ENCODE measurements at places on chromosomes 4 and X.

- DNase-seq = no peak
Observed at GRCh38 chr4:116005037-116005805, 891.8 kb upstream of the NDST4 start.

- no peak for DNase-seq
Observed at GRCh38 chr4:119093042-119093827, 42.4 kb upstream of the MYOZ2 start.

- no peak for DNase-seq
Observed at GRCh38 chrX:8037593-8038348, 110.6 kb upstream of the PNPLA4 start.

DNA sequence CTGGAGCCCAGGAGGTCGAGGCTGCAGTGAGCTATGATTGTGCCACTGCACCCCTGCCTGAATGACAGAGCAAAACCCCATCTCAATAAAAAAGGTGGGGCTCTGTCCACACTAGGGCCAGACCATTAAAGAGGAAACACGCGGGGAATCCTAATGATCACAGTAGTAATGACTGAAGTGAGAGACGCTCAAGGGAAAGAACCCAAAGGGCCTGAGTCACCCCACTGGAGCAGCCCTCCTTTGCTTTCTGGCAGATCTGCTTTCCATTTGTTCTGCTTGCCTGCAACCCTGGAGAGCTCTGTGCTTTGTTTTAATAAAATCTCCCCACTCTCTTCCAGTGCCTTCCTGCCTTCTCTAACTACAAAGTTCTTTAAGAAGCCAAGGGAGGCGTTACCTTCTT, 5.0 kb downstream of the TFDP3 start:
- DNase-seq = no peak

DNA sequence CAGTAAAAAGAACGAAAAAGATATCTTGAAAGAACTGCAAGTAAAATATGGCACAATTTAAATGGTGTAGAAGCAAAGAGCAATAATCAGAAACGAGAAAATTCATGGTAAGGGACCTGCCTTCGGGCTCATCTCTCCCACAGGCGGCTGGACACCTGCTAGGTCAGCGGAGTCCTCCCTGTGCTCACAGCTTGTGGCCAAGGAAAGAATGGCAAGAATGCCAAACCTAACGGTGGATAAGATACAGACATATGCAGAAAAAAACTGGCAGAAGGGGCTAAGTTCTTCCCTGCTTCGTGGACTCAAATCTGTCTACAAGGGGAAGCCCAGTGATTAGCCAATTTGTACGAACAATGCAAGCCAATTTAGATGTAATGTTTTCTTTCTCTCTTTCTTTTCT, 152.1 kb upstream of the VCX start:
- no peak for DNase-seq

GRCh38 chr4:8192748-8193738, 6.0 kb upstream of the SH3TC1 start:
- DNase-seq = no peak

DNA sequence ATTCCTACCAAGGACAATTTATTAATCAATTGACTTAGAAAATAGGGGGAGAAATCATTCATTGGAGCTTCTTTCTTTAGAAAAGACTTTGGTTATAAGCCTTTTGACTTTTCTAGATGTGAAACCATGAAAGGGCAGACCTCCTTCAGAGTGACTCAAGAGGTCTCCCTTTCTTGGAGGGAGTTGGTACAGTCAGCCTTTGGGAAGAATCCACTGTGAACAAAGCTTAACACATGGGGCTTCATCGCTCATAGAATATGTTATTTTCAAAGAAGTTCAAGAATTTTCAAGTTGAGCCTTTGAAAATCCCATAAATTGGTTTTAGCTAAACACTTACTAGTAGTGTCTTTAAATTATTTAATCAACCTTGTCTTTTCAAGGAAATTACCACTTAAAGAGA, 28.0 kb downstream of the RIPPLY1 start:
- no peak for DNase-seq

DNA sequence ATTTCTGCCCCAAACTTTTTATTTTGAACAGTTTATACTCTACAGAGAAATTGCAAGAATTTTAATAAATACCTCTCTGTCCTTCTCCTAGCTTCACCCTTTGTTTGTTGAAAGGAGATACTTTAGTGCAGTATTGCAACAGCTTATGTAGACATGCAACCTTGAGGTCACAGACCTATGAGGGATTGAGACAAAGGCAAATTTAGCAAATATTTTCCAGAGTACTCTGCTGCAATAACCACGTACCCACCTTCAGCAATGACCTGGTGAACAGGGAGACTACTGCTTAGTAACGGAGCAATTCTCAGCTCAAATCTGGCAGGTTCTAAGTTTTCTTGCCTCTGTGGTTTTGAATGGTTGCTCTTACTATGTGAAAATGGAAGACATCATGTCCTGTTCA, 13.2 kb downstream of the FGA start:
- no peak for DNase-seq

DNA sequence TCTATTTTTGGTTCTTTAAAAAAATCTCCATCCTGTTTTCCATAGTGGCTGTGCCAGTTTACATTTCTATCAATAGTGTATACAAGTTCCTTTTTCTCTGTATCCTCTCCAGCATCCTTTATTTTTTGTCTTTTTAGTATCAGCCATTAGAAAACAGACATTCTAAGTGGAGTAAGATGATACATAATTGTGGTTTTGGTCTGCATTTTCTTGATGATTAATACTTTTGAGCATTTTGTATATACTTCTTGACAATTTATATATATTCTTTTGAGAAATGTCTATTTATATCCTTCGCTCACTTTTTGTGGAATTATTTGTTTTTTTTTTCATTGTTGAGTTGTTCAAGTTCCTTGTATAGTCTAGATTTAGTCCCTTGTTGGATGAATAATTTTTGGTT, 382.2 kb upstream of the SPOCK3 start:
- no peak for DNase-seq

DNA sequence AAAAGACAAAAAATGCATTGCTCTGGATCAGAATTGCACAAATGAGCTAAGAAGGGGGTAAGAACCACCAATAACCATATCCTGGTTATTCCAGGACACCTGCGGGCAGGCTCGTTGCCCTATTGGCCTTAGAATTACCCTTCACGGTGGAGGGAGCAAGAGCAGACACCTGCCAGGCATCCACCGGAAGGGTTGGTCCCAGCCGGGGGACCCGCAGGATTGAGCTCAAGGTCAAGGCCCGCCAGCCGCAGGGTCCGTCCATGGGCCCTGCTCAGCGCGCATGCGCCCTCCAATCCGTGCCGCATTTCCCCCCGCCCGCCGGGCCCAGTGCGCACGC, 575 bp downstream of the SLC25A6 start:
- peak; percentile 92 for DNase-seq

- DNase-seq = no peak
Observed at GRCh38 chr4:150501983-150502382, 80.0 kb upstream of the MAB21L2 start.

- no peak for DNase-seq
Observed at GRCh38 chr4:113958766-113959538, 20.5 kb downstream of the ARSJ start.

- no peak for DNase-seq
Observed at GRCh38 chr4:165592386-165592785, 213.6 kb downstream of the CPE start.

- DNase-seq = no peak
Observed at GRCh38 chrX:22246620-22247019, 26.1 kb upstream of the CBLL2 start.

GRCh38 chr4:8559524-8560264, 20.5 kb upstream of the GPR78 start:
- DNase-seq = no peak

GRCh38 chr4:145679991-145680455, at the start of gene C4orf51:
Gene C4orf51, plus strand, starts transcription at chr4:145680146. Its CDS starts 58 bp downstream, at chr4:145680204.
- DNase-seq = no peak

DNA sequence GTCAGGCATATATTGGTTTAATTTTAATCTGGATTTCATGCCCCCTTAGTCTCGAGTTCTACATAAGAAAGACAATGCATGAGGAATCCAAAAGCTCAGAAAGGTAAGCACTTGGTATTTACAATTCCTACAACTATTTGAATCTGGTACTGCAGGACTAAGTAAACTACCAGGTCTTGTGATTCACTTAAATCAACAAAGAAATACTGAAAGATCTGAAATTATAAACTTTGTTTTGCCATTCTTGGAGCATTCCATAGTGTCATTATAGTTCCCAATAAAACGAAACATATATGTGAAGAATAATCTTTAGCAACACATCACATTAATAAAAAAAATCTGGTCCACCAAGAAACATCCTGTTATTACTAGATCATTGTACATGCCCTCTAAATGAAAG, 482.3 kb downstream of the ANKRD50 start:
- DNase-seq = no peak

- DNase-seq = no peak
Observed at GRCh38 chr4:19615086-19615689, 636.5 kb upstream of the SLIT2 start.

GRCh38 chr4:158094413-158095134, 78.3 kb downstream of the GASK1B start:
- DNase-seq = no peak

DNA sequence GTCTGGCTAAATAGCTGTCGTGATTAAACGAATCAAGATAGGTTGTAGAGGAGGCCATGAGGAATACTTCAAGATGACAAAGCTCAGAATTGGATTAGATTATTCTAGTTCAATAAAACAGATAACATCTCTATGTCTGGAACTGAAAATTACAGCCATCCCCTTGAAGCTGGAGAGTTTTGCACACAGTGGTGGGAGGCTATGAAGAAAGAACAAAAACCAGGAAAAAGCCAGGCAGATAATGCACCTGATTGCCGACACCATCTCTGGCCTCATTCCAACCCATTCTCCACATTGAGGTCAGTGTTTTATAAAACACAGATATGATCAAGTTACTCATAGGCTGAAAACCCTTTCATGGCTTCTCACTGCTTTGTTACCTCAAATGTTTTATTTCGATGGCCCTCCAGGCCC, 188.3 kb downstream of the RASL11B start:
- DNase-seq = no peak

DNA sequence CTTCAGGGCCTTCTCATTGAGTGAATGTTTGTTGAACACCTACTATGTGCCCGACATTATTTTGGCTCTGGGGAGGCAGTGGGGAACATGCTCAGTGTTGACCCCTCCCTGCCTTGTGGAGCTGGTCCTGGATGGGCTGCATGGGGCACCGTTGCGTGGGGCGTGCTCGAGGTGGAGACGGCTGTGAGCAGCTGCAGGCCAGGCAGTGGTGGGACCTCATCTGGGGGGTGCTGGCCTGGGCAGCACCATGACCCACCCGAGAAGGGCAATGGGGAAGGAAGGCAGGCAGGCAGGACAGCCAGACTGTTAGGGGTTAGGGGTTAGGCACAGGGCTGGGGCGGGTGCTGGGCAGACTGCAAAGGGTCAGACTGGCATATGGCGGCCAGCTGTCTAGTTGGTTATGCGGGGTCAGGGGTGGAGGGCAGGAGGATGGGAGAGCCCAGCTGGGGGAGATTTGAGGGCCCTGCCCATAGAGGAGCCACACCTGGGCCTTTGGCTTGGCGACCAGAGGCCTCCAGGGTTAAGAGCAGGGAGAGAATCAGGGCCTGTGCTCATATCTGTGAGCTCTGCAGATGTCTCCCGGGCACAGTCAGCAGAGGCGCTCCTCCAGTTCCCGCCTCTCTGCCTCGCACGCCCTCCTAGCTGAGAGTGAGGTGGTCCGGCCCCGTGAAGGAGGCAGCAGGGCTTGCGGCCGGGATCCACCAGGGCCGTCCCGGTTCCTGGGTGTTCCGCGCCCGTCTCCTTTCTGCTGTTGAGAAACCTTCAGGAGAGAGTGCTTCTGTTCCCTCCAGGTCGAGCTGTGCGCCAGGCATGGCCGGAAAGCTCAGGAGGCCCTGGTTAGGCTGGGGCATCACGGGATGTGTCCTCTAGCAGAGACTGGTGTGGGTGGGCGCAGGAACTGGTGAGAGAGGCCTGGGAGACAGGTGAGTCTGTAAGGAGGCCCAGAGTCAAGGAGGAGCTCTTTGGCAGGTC, 73.3 kb downstream of the RGS12 start:
- DNase-seq = no peak

GRCh38 chrX:140500441-140500840, 4.4 kb downstream of the SOX3 start:
- DNase-seq = no peak

DNA sequence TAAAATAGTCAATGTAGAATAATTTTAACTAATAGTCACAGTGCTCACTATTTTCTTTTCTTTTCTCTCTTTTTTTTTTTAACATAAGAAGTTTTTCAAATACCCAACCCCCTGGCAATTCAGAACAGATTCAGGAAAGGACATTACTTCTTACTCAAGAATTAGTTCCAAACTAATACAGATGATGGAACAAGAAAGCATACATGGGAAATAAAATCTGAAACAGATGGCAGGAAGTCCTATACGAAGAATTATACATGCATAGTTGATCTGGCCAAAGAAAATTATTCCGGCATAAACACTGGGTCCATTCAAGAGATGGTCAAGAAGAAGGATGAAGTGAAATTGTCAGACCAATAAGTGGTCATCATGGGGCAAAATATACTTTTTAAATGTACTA, 614.4 kb upstream of the INTU start:
- no peak for DNase-seq

DNA sequence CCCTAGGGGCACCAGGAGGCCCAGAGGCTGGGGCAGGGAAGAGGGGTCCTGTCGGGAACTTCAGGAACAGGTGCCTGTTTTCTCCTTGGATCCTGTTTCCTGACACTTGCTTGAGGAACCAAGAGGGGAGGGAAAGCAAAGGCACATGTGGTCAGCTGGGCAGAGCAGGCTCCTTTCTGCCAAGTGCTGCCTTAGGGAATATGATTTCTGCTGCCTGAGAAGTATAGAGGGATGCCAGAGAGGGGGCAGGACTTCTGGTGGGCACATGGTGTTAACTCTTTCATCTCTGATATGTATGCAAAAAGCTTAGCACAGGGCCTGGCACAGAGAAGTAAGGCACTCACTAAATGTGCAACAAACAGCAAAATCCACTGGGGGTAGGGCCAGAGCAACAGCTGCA, 51.2 kb upstream of the PJA1 start:
- DNase-seq = no peak

GRCh38 chr4:82394896-82395295, 21.1 kb upstream of the HNRNPD start:
- DNase-seq = no peak

GRCh38 chr4:185671496-185671895, 136.2 kb upstream of the PDLIM3 start:
- no peak for DNase-seq

GRCh38 chr4:140704392-140704960, 51.7 kb downstream of the TBC1D9 start:
- DNase-seq = no peak

GRCh38 chr4:177304094-177304493, 5.6 kb upstream of the NEIL3 start:
- DNase-seq = no peak

GRCh38 chr4:31089815-31090214, 369.6 kb downstream of the PCDH7 start:
- no peak for DNase-seq

DNA sequence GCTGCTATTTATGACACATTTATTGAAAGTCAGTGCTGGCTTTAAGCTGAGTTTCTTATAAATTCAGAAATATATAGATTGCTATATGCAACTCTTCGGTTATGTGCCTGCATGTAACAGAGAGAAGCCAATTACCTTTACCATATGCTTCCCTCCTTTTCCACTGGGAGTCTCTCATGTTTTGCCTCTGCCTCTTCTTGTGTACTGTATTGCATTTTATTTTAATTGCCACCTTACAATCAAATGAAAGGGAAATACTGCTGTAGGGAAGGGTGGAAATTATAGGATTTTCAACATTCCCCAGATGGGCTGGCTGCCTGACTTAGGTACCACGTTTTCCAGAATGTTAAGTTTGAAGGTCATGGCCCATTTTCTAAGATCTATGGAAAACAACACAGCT, 655.4 kb upstream of the SLIT2 start:
- DNase-seq = no peak

- no peak for DNase-seq
Observed at GRCh38 chr4:4578981-4579380, 37.1 kb upstream of the STX18 start.
